ENCODE measurements at places on chromosomes 7 and 10.
A peak's percentile ranks its signal among the peaks of the same experiment; 100 is the strongest.

DNA sequence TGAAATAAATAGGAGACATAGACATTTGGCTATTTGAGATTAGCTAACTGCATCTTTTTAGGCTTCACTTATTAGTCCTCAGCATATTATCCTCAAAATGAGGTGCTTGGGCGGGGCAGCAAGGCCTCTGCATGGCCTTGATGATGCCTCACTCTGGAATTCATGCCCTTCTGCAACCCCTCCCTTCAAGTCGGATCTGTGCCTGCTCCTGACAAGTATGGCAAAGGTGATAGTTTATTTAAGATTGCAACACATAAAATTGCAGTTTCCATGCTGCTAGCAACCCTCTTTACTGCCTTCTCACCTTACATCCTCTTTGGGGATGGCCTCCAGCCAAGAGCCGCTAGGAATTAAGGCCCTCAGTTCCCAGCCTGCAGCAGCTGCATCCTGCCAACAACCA, 241.3 kb upstream of the ADARB2 start:
- no peak for DNase-seq

DNA sequence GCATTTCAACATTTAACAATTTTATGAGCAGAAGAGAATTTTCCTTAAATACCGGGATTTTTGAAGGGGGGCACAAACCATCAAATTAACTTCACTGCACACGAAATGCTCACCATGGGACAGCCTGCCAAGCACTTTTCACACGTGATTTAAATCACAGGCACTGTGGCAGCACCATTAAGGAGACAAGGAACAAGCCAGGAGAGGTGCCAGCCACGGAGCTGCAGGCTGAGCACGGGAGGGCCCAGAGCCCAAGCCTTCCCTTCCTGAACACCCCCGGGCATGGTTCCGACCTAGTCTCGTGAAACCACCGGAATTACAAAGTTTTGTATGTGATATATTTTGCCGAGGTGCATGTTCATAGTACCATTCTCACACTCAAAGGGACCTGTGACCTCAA, 13.4 kb downstream of the PITRM1 start:
- peak; percentile 53 for DNase-seq

DNA sequence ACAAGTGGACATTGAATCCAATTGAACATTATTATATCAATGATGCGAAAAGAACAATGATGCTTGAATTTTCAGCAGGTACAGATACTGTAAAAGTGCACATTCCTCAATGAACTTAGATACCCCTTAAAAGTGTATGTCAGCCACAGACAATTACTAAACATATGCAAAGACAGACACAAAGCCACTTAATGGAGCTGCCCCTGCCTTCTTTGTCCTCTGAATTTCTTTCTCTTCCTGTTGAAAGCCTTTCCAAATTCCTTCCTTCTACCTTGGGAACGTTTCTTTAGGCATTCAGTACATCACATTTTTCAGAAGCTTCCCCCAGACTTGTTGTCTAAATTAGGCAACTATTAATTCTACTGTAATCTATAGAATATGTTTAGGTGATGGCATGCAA, 706.8 kb upstream of the MBL2 start:
- no peak for DNase-seq

DNA sequence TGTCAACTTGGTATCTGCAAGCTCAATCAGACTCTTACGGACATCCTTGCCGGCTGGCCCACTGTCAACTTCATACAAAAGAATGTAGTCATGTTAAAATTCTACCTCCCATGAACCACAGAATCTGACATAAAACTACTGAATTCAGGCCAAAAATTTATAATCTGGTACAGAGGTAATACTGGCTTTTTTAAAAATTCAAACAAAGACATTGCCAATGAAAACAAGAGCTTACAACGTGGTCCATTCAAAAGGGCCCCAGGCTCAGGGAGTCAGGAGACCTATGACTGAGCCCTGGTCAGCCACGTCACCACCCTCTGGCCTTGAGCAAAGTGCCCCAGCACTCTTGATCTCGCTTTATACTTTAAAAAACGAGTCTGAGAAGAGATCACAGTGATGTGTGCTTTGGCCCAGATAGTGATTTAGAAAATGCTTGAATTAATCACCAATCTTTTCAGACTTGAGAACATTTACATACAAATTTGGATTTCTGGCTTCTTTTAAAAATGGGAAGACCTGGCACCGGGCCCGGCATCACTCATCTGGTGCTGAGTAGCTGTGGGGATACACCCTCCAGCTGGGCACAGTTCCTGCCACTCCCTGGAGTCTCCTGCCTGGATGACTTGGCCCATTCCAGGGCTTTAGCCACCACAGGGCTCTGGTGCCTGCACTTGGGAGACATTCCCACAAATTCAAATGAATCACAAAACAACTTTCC, 94.1 kb downstream of the PIP4K2A start:
- DNase-seq = peak; percentile 86

- peak; percentile 54 for DNase-seq
Observed at GRCh38 chr10:48551861-48552591, 52.8 kb downstream of the ARHGAP22 start.

- DNase-seq = peak; percentile 18
Observed at GRCh38 chr10:132194726-132195125, 8.0 kb downstream of the DPYSL4 start.

Data from left ventricle myocardium superior (tissue), 1 donor.